ENCODE measurements at places on chromosomes 7 and 10.

- DNase-seq = no peak
Measured at GRCh38 chr7:11217848-11218565, 244.3 kb downstream of the PHF14 start.

DNA sequence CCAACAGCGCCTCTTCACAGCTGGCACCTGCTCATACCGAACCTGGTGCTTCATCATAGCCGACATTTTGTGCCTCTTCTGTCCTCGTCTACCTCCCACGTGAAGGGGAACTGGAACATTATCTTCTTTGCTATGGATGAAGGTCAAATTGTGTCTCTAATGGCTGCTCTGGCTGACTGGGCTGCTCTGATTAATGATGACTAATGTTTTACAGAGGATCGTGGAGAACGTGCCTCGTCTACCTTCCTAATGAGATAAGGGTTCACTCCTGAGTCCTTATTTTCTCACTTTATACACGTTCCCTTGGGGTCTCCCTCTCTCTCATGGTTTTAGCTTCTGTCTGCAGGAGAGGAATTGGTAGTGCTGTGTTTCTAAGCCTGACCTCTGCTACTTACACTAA is 420.3 kb downstream of the PHTF2 start:
- DNase-seq = no peak

- no peak for DNase-seq
Measured at GRCh38 chr7:101218236-101219125, 516 bp downstream of the ZNHIT1 start.

- no peak for DNase-seq
Measured at GRCh38 chr10:100020142-100020885, 10.6 kb upstream of the DNMBP start.

DNA sequence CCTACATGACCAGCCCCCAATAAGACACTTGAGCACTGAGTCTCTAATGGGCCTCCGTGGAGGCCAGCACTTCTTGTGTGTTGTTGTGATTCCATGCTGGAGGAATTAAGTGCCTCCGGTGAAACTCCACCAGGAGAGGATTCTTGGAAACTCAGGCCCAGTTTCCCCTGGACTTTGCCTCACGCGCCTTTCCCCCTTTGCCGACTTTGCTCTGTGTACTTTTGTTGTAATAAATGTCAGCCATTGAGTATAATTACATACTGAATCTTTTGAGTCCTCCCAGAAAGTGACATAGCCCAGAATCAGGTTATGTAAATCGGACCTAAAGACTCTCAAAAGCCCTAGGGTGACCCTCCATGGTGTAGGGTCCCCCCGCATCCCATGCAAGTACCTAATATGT is 82.4 kb downstream of the DLG5 start:
- DNase-seq = no peak

GRCh38 chr7:108307595-108307994 is 148.6 kb downstream of the NRCAM start:
- peak; percentile 64 for DNase-seq

Measured in LHCN-M2 (cell line).